ENCODE measurements at places on chromosomes 12 and 14.

GRCh38 chr12:52125476-52125900, 46.0 kb downstream of the SMIM41 start:
- no peak for DNase-seq

DNA sequence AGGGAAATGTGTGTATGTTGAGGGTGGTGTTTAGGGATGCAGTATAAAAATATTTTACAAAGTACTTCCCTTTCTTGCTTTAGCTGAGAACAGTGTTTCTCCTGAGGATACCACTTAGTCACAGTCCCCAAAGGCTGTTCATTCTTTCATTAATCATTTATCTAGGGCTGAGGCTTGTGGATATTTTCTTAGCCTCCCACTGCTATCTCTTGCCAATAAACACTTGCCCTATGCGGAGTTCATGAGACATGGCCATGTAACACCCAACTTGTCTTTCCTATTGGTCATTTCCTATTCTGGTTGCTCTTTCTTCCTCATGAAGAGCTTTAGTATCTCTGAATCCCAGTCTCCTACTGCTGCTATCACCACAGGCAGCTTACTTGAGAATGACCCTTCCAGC, 75.1 kb downstream of the ETNK1 start:
- no peak for DNase-seq

DNA sequence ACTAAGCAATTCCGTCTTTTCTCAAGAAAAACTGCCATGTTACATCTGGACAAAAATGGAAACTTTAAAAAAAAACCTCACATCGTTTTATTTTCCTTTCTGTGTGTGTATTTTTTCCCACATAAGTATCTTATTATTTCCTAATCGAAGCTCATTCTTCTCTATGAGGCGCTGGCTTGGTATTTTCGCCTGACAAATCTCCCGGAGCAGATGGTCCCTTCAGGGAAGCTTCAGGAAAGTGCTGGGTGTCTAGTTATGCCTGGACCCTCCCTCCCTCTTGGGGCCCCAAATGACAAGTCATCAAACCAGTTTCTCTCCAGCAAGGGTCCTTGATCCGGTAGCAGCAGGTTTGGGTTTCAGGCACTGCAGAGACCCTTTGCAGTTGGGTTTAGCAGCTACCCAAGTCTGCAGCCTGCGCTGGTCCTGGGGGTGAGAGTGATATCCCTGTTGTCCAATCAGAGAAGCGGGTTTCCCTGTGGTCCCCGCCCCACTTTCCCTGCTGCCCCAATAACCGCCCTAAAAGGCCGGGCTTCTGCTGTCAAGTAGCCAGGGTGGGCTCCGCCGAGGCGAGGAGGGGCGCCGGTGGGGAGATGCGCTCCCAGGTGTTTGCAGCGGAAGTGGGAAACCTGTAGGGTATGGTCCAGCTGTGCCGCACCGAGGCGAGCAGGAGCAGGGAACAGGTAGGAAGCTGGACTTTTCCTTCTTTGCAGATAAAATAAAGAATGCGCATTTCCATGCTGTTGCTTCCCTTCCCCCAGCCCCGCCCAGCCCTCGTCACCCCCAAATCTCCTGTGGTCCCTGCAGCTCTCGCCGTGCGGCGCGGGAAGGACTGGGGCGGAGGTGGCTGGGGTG, at the start of gene CNTN1:
TSS of gene CNTN1 (plus strand) at position 527 of the 852 bp plus-strand sequence.
- DNase-seq, result peak; percentile 88

DNA sequence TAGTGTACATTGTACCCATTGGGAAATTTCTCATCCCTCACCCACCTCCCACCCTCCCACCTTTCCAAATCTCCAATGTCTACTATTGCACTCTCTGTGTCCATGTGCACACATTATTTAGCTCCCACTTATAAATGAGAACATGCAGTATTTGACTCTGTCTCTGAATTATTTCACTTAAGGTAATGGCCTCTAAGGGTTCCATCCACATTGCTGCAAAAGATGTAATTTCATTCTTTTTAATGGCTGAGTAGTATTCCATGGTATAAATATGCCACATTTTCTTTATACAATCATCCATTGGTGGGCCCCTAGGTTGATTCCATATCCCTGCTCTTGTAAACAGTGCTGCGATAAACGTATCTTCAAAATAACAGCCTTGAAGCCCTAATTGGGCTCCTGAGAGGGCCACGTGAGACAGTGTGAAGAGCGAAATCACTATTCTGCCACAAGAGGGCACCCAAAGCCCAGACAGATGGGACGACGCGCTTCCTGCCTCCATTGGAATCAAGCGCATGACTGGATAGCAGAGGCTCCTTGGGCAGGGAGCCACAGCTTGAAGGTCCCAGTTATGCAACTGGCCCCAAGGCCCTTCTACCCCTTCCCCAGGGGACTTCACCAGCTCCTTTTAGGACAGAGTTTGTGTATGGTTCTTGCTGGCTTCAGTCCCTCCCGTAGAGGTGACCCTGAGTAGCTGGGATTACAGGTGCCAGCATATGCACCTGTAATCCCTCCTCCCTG, 21.3 kb upstream of the CD27 start:
- DNase-seq, result peak; percentile 89

DNA sequence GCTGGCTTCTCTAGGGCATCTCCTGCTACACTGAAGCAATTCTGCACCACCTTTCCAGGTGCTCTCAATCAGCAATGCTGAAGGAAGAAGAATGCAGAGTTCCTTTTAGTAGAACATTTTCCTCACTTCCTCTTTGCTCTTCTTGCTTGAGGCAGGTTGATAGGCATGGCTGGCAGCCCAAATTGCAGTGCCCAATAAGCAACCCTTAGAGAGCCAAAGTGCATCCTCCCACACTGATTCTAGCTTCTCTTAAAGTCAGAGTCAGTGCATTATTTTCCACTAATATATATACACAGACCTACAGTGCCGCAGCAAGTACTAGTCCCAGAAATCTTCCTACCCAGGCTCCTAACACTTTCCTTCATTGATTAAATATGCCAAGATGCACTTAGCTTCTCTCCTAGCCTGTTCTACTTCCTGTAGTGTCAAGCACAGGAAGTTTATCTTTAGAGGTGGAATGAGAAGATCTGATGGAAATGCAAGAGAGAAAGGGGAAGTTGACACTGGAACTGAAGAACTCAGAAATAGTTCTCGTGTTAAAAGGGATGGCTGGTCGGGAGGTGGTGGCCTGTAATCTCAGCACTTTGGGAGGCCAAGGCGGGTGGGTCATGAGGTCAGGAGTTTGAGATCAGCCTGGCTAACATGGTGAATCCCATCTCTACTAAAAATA, 132.7 kb downstream of the SSPN start:
- DNase-seq, result no peak

Measured in cardiac muscle cell (in vitro differentiated cells and primary cell).